ENCODE measurements at places on chromosomes 7 and 10.
A peak's percentile ranks its signal among the peaks of the same experiment; 100 is the strongest.

- DNase-seq, result no peak
Measured at GRCh38 chr7:372546-372931, 82.6 kb downstream of the FOXL3 start.

DNA sequence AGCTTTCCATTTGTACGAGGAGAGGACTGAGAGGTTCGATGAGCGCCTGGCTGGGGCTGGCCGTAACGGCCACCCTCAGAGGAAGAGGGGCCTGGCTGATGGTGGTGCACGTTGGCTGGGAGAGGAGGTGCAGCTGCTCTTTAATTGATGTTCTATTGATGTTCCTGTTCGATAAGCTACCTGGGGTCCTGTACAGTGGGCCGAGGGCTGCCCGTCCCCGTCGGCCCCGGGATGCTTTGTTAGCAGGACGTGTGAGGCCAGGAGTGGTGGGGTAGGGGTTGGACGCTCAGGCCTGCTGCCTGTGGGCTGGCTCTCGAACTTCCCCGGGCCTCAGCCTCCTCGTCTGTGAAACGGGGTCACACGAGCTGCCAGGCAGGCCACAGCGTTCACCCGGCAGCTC, 25.4 kb downstream of the FAM20C start:
- DNase-seq, result no peak

DNA sequence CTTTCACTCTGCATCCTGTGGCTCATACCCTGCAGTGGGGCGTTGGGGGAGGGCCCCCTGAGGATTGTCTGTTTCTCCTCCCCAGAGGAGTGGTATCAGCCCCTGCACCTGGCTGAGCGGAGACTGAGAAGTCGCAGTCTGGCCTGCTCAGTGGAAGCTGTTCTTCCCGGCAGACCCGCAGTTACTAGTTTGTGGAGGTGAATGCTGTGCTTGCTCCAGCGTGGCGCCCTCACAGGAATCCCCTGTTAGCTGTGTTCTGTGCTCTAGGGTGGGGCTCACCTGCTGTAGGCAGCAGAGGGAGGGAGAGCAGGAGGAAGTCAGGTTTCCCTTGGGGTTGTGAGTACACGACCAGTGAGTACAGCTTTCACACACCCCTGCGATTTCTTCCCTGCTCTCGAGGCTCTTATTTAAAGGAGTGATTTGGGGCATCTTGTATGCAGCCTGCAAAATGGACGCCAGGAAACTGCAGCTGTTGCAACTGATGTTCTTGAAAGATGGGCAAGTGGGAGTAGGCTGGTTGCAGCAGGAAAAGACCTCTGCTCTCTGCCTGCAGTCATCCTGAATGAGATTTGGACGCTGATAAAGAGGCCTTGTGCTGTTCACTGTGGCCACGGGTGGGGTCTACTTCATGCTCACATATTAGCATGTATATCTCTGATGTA, 66.4 kb downstream of the HK1 start:
- DNase-seq, result no peak

- DNase-seq, result no peak
Measured at GRCh38 chr7:80259-81067, 111.9 kb upstream of the FAM20C start.

DNA sequence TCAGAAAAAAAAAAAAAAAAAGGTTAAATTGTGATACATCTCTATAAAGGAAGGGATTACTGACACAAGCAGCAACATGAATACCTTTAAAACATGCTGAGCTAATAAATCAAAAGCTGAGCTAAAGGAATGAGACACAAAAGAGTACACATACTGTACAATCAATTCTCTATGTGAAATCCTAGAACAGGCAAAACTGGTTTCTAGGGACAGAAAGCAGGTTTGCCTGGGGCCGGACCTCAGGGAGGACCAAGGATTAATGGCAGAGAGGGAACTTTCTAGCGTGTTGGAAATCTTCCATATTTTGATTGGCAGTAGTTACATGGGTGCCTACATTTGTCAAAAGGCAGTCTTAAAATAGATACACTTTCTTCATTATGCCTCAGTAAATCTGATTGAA, 52.5 kb downstream of the KLRG2 start:
- no peak for DNase-seq

- DNase-seq, result no peak
Measured at GRCh38 chr10:121988361-121989324, at the start of gene TACC2. Gene TACC2 (plus strand): TSS chr10:121989163. CDS start chr10:122021982, 32,819 bp downstream.

DNA sequence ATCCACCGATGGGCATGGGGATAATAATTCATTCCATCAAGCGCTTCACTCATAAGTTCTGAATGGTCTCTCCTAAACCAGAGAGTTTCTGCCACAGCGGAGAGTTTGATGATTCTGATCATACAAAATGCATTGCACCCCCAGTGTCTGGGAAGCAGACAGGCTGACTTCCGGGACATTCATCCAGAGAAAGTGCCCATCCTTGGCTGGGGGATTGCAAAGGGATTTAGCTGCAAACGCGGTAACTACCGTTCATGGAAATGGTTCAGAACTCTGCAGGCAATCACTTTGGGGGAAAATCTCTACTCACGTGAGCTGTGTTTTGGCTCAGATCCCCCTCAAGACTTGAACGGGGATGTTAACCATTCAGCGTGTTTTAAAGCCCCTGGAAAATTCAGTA, 33.4 kb upstream of the CALN1 start:
- DNase-seq, result no peak

GRCh38 chr10:101484175-101484745, 103.8 kb downstream of the POLL start:
- no peak for DNase-seq

DNA sequence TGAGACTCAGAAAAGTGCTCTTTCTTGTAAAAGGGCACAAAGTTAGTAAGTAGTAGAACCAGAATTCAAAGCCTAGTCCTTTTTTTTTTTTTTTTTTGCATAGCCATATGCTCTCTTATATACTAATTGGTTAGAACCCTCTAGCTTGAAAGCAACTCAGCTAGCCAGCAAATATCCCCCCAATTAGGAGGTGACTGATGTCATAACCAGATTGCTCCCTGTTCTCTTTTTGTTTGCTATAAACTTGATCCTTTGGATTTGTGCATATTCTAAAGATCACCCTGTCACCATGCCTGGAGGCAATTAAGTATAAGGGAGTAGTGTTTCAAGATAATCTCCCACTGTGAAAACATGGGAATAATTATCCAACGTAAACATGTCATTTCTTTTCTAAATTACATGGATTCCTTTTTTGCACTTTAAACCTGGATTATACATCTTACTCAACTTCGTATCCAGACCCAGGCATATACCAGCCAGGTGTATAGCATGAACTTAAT, 963.4 kb downstream of the CNTNAP2 start:
- DNase-seq, result no peak

GRCh38 chr7:7110706-7111105, 71.6 kb upstream of the C1GALT1 start:
- DNase-seq, result no peak

DNA sequence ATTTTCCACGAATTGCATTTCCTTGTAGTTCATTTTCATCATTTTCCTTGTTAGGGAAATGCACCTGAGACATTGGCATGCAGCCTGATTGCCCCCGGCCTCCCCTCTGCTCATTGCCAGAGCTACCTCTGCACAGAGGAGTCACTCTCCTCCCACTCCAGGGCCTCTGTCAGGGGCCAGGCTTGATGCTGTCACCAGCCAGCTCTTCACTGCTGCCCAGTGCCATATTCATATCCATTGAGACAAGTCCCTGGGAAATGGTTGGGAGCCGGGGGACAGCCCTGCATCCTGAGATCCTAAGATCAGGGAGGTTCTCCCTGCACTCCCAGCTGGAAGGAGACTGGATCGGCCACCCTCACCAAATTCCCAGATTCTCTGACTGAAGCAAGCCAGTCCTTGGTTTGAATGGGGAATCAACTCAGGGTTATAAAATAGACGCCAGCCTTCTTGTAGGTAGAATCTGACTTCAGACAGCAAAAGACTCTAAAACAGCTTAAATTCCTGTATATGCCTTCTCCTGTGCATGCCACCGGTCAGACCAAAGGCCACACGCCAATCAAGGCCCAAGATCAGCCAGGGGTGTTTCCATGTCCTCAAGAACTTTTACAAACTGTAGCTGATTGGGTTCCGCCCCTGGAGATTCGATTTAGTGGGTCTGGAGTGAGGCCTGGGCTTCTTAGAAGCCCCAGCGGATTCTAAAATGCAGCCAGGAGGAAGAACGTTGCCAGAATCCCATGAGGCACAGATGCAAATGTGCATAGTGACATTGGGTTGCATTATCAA, 86.5 kb downstream of the PARP12 start:
- no peak for DNase-seq

- no peak for DNase-seq
Measured at GRCh38 chr7:89511900-89512299, 642.4 kb upstream of the STEAP1 start.

DNA sequence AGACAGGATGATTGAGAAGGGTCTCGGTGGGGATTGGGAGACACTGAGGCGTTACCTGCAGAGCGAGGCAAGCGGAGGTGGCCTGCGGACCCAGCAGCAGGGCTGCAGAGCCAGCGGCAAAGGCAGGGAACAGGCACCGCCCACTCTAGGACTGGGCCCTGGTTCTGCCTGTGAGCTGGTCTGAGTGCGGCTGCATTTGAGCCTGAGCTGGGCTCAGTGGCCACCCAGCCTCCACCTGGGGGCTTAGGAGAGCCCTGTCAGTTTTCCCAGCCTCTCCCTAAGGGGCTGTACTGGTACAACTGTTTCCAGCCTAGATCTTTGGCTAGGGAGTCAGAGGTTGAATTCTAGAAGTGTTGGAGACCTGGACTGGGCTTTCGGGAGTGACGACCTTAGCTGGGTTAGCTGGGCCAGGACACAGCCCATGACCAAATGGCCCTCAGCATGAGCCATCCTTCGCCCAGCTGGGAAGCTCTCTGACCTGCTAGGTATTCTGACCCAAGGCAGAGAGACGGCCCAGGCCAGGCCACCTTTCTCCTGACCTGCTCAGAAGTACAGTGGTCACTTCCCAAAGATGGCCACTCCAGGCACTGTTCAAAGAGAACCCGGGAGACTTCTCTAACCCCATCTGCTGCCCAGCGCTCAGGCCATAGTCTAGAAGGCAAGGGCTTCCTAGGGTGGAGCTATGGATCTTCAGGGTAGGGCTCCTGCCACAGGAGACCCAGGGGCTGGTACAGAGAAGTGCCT, 64.9 kb downstream of the PAX2 start:
- no peak for DNase-seq

- no peak for DNase-seq
Measured at GRCh38 chr7:12833829-12834228, 146.4 kb downstream of the ARL4A start.

DNA sequence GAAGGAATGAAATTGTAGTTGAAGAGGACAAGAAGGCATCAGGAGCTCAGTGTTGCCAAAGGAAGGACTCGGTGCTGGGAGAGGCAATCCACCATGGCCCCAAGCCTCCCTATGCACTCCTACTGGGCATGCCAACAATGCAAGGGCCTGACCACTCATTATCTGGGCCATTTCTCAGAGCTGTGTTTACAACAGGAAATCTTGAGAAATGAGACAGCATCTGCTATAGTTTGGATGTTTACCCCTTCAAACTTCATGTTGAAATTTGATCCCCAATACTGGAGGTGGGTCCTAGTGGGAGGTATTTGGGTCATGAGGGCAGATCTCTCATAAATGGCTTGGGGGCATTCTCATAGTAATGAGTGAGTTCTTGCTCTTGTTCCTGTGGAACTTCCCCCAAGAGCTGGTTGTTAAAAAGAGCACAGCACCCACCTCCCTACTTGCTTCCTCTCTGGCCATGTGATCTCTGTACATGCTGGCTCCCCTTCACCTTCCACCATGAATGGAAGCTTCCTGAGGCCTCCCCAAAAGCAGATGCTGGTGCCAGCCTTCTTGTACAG, 50.8 kb upstream of the AOAH start:
- DNase-seq, result no peak

DNA sequence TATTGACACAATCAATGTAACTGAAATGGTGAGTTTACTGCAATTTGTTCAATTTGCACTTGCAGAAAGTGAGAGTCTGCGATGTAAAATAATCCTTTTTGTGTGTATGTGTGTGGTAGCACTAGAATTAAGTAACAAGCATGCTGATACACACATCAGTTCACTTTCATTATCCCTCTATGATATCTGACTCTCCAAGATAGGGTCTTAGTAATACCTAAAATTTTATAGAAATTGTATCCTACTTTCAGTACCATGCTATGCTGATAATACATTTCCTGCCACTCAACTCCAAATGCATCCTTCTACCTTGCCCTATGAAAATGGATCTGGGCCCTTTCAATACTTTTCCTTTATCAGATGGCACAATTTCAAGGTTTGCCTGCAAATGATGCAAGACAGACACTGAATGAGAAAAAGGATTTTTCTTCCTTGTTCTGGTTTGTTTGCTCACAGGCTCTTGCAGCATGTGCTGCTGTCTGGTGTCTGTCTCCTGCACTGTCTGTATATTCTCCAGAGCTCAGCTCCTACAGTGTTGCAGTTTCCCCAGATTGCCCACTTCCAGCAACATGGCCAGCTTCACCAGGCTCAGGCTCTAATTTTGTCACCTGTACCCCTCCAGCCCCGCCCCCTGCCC, 297.9 kb upstream of the HGF start:
- DNase-seq, result no peak

GRCh38 chr10:9091530-9092093, 1037.1 kb downstream of the GATA3 start:
- no peak for DNase-seq

DNA sequence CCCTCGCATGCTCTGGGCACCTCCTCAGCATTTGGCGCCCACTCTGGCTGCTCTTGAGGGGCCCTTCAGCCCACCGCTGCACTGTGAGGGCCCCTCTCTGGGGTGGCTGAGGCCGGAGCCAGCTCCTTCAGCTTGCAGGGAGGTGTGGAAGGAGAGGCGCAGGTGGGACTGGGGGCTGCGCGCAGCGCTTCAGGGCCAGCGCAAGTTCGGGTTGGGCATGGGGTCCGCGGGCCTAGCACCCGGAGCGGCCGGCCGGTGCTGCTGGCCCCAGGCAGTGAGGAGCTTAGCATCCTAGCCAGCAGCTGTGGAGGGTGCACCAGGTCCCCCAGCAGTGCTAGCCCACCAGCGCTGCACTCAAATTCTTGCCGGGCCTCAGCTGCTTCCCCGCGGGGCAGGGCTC, 305.6 kb upstream of the ANKRD30A start:
- no peak for DNase-seq

GRCh38 chr7:81684514-81685269, 85.2 kb downstream of the HGF start:
- DNase-seq, result no peak

GRCh38 chr10:104193787-104194186, 38.4 kb downstream of the CFAP43 start:
- no peak for DNase-seq

DNA sequence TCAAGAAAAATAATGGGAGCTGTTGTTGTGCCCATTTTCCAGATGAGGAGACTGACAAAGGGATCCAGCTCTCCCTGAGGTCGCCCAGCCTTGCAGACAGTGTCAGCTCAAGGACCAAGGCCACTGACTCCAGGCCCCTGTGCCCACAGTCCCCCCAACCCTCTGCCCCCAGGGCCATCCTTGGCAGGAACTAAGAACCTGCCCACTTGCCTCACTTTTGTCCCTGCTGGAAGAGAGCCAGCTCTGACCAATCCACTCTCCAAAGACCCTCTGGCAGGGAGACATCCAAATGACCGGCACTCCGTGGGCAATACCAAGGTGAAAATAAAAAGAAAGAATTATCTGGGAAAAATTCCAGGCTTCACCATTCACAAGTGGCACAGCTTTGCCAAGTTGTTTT, 101.3 kb downstream of the TCERG1L start:
- DNase-seq, result no peak

- DNase-seq, result peak; percentile 77
Measured at GRCh38 chr10:15209827-15210509, 41.5 kb upstream of the NMT2 start.

GRCh38 chr10:20698837-20699236, 198.3 kb downstream of the NEBL start:
- DNase-seq, result no peak
